Fibroblast of villous mesenchyme (primary cell): ENCODE measurements at places on chromosomes 7 and 10. TPM values are rescaled to one million over a fixed set of nuclear protein-coding genes. Genes with fewer than 3 reads are reported as not detected.

The TMEM213 gene
- not detected in 2 replicates for total RNA-seq

The CNNM1 gene
- total RNA-seq: 3.5 and 5.8 TPM in 2 replicates

The PKD2L1 gene
- total RNA-seq: not detected in 2 replicates

The CPEB3 gene
- 0.43 and 0.64 TPM in 2 replicates for total RNA-seq

The HOXA2 gene
- 0.64 and 0.86 TPM in 2 replicates for total RNA-seq

The POLR2J gene
- 28.0 and 34.5 TPM in 2 replicates for total RNA-seq

The ACTR3C gene
- total RNA-seq: 7.4 and 13.4 TPM in 2 replicates

The AZGP1 gene
- total RNA-seq: not detected in 2 replicates

The SCRN1 gene
- 74.4 and 113 TPM in 2 replicates for total RNA-seq

The WEE2 gene
- total RNA-seq: 0.32 TPM in 1 of 2 replicates, not detected in the other

The ZNF804B gene
- under 0.01 TPM in 1 of 2 replicates, not detected in the other for total RNA-seq

The NPVF gene
- total RNA-seq: not detected in 2 replicates

The ZNF117 gene
- total RNA-seq: 5.2 and 6.5 TPM in 2 replicates

The OR9A2 gene
- not detected in 2 replicates for total RNA-seq

The NPC1L1 gene
- not detected in 2 replicates for total RNA-seq

- peak; percentile 68 for DNase-seq
Observed at GRCh38 chr10:74202356-74202755, 51.3 kb downstream of the ADK start.

GRCh38 chr10:32357056-32357735 is 10.2 kb upstream of the EPC1 start:
- no peak for DNase-seq

DNA sequence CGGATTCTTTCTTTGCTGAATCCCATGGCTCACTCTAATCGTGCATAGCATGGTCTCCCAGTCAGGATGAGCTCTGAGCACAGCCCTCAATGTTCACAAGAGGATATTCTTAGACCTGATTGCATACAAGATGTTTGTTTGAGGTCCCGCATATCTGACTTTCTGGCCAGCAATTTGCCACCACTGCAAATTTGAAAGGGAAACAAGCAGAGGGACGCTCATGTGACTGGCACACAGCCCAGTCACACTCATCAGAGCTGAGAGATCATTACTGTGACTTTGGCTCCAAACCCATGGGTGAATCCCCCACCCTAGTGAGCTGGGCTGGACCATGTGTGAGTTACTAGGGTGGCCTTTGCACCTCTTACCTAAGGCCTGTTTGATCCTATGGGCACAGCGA is 9.9 kb downstream of the TAS2R41 start:
- peak; percentile 82 for DNase-seq

GRCh38 chr10:34113504-34114225 is 701.4 kb downstream of the PARD3 start:
- DNase-seq: no peak

- DNase-seq: no peak
Observed at GRCh38 chr10:118153287-118153686, 106.5 kb upstream of the RAB11FIP2 start.

DNA sequence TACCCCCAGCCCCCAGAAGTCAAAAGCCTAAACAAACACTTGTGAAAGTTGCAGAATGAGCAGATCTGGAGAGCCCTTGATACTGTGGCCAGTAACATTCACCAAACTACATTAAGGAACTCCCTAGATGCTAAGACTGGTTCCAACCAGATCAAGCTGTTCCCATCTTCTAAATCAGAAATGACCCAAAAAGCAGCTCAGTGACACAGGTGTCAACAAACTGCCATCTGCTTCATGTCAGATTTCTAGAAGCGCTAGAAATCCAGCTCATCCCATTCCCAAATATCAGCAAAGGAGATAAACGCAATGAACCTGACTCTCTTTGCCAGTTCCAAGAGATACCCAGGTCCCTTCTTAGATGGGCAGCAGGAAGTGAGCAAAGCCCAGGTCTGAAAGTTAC is 90.6 kb downstream of the GFRA1 start:
- DNase-seq: no peak

GRCh38 chr10:60304829-60305379 is 84.8 kb downstream of the ANK3 start:
- DNase-seq: no peak

- peak; percentile 41 for DNase-seq
Observed at GRCh38 chr7:101538596-101539459, 90.3 kb downstream of the MYL10 start.

DNA sequence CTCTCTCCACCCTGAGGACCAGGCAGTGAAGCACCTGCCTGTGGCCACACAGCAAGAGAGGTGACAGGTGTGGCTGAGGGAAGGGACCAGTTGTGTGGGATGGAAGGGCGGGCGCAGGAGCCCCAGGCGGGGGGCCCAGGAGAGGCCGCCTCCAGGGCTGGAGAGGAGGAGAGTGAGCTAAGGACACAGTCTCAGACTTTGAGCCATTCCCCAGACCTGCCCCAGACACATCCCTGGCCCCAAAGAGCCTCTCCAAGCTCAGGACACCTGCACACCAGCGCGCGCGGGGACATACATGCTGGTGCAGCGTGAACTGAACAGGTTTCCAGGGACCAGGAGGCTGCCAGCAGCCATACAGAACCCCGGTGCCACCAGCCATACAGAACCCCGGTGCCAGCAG is 237.3 kb downstream of the MAD1L1 start:
- DNase-seq: no peak

DNA sequence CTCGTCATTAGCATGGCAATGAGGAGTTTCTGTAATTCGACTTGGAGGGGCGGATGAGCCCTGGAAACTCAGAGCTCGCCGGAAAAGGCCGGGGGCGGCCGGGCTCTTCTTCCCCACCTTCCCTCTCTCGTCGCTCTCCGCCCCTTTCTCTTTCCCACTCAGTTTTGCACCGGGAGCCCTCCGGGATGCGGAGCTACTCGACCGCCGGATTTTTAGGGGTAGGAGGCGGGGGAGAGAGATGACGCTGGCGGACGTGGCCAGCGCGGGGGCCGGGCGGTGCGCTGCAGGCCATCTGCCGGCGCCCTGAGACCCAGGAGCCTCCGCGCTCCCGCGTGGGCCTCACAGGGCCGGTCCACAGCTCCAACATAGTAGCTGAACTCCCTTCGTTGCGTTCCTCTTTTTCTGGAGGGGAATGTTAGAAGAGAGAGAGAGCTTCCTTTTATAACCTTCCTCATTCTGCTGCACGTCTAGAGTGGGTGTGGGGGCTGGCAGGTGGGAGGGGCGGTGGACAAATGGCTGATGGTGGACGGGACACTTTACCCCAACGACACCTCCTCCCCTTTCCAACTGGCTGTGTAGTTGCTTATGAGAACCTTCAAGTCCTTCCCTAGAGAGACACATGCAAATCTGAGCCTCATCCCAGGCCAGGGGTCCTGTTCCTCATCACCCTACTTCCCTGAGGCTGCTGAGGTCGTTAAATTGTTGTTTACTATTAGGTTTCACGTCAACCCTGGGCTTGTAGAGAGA is 1.1 kb upstream of the HOXA1 start:
- DNase-seq: peak; percentile 63

DNA sequence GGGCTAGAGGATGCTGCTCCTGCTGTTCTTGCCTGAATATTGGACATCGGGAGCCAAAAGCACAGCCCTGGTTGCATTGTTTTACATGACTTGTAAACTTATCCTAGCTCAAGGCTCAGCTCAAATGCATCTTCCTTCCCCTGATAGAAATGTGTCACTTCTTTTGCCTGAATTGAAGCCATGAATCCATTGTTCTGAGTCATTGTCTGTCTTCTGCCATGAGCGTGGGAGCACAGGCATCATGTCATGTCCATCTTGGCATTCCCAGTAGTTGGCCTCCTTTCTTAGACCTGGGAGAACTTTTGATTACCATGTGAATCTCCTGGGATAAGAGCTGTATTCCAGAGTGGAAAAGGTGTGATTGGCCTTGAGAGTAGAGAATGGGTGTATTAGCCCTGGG is 54.1 kb upstream of the OPN4 start:
- DNase-seq: no peak

DNA sequence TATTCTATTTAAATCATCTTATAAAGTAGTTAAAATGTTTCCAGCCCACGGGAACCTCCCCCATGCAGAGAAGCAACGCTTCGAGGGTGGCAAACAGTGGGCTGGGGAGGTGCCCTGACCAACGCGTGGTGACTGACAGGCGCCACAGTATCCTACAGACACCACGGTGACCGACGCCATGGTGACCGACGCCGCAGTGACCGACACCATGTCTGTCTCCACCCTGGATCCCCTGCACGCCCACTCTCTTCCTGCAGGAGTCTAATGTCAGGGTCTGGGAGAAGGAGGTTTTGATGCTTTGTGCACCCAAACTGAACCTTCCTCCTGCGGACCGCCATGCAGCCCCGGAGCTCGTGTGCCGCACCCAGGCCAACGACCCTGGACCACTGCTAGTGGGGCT is 464.4 kb downstream of the PTPRN2 start:
- DNase-seq: no peak

- DNase-seq: no peak
Observed at GRCh38 chr10:70074165-70074564, 21.5 kb downstream of the MACROH2A2 start.

- DNase-seq: peak; percentile 59
Observed at GRCh38 chr10:132446661-132447445, 49.9 kb downstream of the PWWP2B start.

GRCh38 chr10:129307141-129307540 is 159.9 kb upstream of the MGMT start:
- no peak for DNase-seq
